Progenitor cell of endocrine pancreas (in vitro differentiated cells): ENCODE measurements at places on chromosomes 7 and 10. TPM values are rescaled to one million over a fixed set of nuclear protein-coding genes. Genes with fewer than 3 reads are reported as not detected.
A peak's percentile ranks its signal among the peaks of the same experiment; 100 is the strongest.

GRCh38 chr7:116273283-116273917 lies 63.1 kb downstream of the TES start:
- H3K27me3 ChIP-seq, result peaks cover 3% of the 10 kb centered on the region
- no peaks in the 10 kb centered on the region for H3K36me3 ChIP-seq
- peaks cover 5% of the 10 kb centered on the region for H3K4me1 ChIP-seq
- no peak overlapping the region for H3K4me3 ChIP-seq
- H3K27ac ChIP-seq, result no peak overlapping the region

The PALD1 gene
- total RNA-seq, result 1.2 and 1.4 TPM in 2 replicates

DNA sequence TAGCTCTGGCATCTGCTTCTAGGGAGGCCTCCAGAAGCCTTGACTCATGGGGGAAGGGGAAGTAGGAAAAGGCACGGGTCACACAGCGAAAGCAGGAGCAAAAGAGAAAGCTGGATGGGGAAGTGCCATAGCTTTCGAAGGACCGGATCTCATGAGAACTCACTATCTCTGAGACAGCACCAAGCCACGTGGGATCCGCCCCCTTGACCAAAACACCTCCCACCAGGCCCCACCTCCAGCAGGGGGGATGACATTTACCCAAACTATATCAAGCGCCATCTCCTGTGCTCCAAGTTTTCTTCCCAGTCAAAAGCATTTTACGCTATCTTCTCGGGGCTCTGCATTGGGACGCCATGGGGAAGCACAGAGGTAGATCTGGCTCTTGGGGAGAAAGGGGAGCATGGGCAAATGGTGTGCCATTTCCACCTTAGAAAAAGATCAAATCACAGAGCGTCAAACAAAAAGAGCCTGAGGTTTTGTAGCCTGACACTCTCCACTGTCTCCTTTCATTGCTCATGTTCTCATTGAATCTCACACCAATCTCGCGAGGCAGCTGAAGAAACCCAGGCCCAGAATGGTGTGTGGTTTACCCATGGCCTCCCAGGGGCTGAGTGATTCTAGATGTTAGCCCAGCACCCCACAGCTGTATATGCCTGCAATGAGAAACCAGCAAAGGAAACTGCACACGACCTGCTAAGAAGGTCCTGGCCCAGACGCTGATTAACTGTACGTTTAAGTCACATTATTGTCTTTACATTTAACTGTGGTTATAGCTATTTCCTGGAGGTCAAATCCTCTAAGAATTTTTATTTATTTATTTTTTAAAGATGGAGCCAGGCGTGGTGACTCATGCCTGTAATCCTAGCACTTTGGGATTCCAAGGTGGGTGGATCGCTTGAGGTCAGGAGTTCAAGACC lies 8.1 kb upstream of the OLAH start:
- no peak overlapping the region for H3K27ac ChIP-seq
- no peak for DNase-seq
- H3K4me1 ChIP-seq, result no peaks in the 10 kb centered on the region
- no peak overlapping the region for H3K4me3 ChIP-seq

- no peak overlapping the region for H3K27ac ChIP-seq
These were observed 14.5 kb upstream of the AP5Z1 start for GRCh38 chr7:4760952-4761351.

GRCh38 chr7:99465421-99465768 lies 572 bp downstream of the ATP5MF start:
- H3K27ac ChIP-seq, result peak overlapping the region; percentile 97
- no peak for DNase-seq
- H3K4me3 ChIP-seq, result peak overlapping the region; percentile 93

DNA sequence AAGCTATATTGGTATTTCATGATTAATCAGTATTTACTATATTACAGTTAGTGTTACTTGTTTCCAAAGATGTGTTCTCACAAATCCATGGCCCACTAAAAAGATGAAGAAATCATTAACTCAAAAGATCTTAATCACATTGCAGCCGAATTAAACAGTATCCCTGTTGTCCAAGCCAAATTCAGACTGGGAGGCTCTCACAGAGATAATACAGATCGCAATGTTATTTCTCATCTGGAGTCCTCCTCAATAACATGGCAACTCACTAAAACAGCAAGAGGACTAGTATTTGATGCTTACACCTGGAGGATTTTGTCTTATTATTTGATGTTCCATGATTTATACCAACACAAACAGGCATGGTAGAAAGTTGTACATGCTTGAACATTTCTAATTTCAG lies 23.4 kb downstream of the CYP51A1 start:
- no peak for DNase-seq
- H3K27me3 ChIP-seq, result no peaks in the 10 kb centered on the region
- H3K36me3 ChIP-seq, result peaks cover 27% of the 10 kb centered on the region

GRCh38 chr10:71782917-71783490 lies 9.7 kb upstream of the VSIR start:
- no peak for DNase-seq
- H3K36me3 ChIP-seq, result no peaks in the 10 kb centered on the region
- no peak overlapping the region for H3K27ac ChIP-seq
- peaks cover 20% of the 10 kb centered on the region for H3K27me3 ChIP-seq
